ENCODE measurements at places on chromosomes 6 and 20. TPM values are rescaled to one million over a fixed set of nuclear protein-coding genes. Genes with fewer than 3 reads are reported as not detected.

FLRT3 gene
- 2.8 TPM for polyA plus RNA-seq

SLC22A3 gene
- 2.0 TPM for polyA plus RNA-seq

HSPA12B gene
- polyA plus RNA-seq = 3.0 TPM

PAK5 gene
- polyA plus RNA-seq = 0.35 TPM

LST1 gene
- 8.8 TPM for polyA plus RNA-seq

GPR6 gene
- polyA plus RNA-seq = not detected

BPIFB2 gene
- polyA plus RNA-seq = 3.3 TPM

PARD6B gene
- 3.2 TPM for polyA plus RNA-seq

RING1 gene
- polyA plus RNA-seq = 35.1 TPM

TRIM10 gene
- not detected for polyA plus RNA-seq

GSTA2 gene
- 4.9 TPM for polyA plus RNA-seq

BPIFB4 gene
- not detected for polyA plus RNA-seq
